ENCODE measurements at places on chromosomes 5 and 9.

DNA sequence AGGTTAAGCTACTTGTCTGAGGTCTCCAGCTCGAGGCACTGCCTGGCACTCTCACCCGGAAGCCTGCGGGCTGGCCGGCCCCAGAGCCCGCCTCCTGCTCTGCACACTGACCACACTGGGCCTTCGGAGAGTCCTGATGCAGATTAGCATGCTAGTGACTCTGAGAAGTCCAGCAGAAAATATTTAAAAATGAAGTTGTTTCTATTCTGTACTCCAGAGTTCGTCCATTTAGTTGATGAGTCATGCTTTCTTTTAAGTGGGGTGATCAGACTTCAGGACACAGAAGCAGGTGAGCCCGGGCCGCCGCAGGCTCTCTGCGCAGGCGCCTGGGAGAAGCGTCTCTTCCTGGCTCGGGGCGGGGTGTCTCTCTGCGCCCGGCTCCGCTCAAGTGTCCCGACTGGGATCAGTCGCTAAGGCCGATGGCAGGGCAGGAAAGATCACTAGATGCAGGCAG, 32.5 kb downstream of the FAM240B start:
- DNase-seq, result no peak

- DNase-seq, result no peak
Observed at GRCh38 chr5:178216088-178216534, 11.8 kb downstream of the HNRNPAB start.

DNA sequence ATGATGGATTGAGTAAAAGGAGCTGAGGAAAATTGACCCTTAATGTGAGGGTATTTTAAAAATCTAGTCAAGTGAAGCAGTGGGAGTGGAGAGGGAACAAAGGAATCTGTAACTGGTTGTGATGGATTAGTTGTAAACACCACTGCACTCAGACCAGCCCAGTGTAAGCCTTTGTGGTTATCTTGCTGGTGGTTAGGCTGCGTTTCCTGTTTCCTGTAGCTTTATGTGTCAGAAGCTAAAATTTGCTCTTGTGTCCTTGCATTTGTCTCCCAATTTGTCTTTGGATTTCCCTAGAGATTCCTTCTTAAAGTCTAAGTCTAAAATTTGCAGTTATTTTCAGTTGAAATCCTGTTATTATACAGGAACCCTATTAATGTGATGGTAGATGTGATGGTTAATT, 6.3 kb downstream of the IFNA21 start:
- DNase-seq, result no peak

DNA sequence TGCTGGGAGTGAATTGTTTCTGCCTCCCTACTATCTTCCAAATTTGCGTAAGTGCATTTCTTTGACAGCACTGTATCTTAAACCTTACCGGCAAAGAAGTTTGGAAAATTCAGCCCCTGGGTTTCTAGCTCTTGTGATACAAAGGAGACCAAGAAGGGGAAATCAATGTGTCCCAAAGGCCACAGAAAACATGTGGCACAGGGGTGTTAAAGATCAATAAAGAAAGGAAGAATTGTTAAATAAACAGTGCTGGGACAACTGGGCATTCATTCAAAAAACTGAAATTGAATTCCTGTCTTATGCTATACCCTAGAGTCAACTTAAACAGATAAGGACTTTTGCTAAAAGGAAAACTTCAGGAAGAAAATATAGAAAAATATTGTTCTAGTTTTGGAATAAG, 328.1 kb downstream of the MAN2A1 start:
- DNase-seq, result no peak

DNA sequence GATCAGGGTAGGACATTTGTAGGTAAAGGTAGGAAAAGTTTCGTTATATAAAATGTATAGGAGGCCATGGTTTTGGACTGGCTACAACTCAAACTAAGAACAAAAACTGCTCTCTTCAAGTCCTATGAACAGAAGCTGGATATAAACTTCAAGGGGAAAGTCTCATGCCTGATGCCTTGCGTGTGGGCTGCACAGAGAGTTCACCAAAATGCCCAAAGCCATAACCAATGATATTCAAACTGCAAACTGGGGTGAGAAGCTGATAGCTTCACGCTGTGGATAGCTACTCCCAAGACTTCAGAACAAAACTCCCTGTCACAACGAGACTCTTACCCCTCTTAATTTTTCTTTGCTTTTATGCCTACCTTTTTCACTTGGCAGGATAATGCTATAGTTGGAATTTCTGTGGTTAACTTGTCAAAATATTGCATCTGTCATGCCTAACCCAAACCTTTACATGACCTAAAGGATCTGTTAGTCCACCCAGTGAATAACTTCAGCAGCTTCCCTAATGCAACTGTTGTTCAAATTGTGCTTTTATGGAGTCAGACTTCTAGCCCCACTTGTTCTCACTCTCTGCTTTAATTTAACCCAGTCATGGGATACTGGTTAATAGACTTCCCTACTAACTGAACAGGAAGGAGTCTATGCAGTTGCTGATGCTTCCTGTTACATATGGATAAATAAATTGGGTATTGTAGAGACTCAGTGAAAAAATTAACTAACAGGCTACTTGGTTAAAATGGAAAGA, 71.9 kb downstream of the SFXN1 start:
- no peak for DNase-seq

Measured in stimulated activated CD8-positive, alpha-beta memory T cell treated with anti-CD3 and anti-CD28 coated beads, Interleukin-4, amount 100 ng/mL, for 24 hours (primary cell).